ENCODE measurements at places on chromosomes 5 and 9.

- DNase-seq = no peak
These were observed 786 bp downstream of the PCDHB5 start for GRCh38 chr5:141135718-141136266.

DNA sequence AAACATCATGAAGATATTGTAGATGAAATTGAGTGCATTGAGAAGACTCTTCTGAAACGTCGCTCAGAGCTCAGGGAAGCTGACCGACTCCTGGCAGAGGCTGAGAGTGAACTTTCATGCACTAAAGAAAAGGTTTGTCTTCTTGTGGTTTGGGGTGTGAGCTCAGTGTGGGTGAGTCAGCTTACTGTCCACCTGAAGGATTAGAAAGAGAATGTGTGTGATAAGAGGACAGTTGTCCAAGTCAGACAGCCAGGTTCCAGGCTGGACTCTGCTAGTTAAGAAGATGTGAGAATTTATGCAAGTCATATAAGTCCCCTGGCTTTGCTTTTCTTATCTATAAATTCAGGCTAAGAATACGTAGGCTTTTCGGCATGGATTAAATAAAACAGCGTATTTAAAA is 46.9 kb downstream of the RAB14 start:
- DNase-seq = no peak

DNA sequence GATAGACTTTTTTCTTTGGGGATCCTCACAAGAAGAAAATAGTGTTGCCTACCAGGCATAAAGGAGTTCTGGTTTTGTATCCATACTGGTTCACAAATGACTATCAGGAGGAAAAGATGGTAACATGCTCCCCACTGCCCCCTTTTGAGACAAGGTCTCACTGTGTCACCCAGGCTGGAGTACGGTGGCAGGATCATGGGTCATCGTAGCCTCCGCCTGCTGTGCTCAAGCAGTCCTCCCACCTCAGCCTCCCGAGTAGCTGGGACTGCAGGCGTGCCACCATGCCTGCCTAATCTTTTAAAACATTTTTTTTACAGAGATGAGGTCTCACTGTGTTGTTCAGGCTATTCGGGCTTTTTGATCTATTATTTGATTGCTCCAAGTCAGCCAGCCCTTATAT is 99.3 kb downstream of the TRIO start:
- no peak for DNase-seq

GRCh38 chr5:32542216-32543059 is 42.9 kb upstream of the SUB1 start:
- DNase-seq = no peak

DNA sequence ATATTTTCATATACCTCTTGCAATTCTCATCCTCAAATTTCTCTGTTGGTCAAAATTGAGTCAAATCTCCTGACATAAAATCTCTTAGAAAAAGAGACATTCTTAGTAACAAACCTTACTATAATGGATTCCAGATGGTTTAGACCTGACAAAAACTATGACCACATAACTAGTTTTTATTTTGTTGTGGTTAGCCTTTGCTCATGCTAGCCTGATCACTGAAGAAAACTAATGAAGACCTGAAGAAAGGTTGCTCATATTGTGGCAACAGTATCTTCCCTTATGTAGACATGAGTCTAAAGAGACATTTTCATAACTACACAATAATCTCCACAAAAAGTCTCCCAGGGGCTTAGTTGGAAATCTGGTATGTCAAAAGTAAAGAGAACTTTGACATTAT is 274.1 kb upstream of the TMEM161B start:
- DNase-seq = no peak

DNA sequence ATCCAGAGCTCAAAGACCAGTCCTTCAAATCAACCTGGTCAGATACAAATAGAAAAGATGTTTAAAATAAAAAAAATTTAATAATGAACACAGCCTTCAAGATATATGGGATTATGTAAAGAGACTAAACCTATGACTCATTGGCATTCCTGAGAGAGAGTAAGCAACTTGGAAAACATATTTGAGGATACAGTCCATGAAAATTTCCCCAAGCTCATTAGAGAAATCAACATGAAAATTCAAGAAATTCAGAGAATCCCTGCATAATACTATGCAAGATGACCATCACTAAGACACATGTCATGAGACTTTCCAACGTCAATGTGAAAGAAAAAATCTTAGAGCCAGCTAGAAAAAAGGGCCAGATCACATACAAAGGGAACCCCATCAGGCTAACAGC is 512.9 kb upstream of the PTGER4 start:
- DNase-seq = no peak

DNA sequence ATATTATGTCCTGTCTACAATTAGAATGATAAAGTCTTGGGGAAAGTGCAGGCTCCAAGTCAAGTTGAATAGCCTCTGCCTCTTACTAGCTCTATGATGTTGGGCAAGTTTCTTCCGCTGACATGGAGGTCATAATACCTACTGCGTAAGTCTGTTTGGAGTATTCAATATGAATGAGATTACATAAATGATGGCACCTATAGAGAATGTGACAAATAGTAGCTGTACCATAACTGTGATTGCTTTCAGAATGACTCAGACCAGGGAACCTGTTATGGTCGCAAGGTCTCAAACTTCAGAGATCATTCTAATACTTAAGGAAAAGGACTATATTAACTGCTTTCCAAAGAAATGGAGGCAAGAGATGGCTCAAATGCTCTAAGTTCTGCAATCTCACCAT is 94.0 kb upstream of the ABCA1 start:
- DNase-seq = no peak

DNA sequence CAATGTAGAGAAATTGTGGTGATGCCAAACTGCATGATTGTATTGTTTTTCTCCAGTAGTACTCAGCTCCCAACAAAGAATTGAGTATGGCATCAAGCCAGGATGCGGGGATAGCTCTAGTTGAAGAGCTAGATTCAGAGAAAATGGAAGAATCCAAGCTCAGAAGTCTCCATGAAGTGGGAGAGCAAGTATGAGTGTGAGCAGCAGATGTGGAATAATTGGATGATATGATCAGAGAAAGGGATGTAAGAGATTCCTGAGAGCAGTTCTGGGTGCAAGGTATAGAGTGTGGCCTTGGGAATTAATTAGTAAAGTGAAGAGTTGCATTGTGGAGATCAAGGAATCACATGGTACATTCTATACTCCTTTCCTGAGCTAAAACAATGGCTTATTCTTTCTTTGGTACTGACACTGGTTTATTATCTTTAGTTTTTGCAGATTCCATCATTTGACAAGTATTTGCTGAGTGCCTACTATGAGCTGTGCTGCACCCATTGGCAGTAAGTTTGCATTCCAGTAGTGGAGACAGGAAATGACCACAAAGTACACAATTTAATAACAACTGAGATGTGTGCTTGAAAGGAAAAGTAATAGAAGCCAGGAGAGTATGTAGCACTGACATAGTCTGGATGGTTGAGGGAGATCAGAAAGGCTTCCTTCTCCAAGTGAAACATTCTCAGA is 177.1 kb downstream of the CPLANE1 start:
- DNase-seq = no peak

DNA sequence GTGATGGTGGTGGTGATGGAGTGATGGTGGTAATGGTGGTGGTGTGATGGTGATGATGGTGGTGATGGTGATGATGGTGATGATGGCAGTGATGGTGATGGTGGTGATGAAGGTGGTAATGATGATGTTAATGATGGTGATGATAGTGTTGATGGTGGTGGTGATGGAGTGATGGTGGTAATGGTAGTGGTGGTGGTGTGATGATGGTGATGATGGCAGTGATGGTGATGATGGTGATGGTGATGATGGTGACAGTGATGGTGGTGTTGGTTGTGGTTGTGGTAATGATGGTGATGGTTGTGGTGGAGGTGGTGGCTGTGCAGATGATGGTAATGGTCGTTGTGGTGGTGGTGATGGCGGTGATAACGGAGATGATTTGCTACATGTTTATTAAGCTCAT is 7.3 kb downstream of the STKLD1 start:
- DNase-seq = no peak

GRCh38 chr5:95162231-95162992 is 122.5 kb downstream of the MCTP1 start:
- peak; percentile 37 for DNase-seq

GRCh38 chr9:28234133-28234893 is 661.0 kb upstream of the C9orf72 start:
- no peak for DNase-seq

DNA sequence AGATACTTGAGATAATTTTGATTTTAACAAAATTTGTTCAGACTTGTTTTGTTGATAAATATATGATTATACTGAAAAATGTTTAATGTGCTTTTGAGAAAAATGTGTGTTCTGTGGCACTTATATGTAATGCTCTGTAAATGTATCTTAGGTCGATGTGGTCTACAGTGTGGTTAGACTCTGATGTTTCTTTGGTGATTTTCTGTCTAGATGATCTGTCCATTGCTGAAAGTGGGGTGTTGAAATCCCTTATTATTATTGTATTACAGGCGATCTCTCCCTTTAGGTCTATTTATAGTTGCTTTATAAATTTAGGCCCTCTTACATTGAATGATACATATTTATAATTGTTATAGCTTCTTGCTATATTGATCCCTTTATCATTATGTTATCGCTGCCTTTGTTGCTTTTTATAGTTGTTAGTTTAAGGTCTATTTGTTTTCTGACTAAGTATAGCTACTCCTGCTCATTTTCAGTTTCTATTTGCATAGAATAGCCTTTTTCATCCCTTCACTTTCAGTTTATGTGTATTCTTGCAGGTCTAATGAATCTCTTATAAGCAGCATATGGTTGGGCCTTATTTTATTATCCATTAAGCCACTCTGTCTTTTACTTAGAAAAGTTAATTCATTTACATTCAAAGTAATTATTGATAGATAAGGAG is 124.3 kb downstream of the MRPS30 start:
- DNase-seq = no peak

GRCh38 chr5:167232675-167233311 is 1058.7 kb upstream of the WWC1 start:
- no peak for DNase-seq

- no peak for DNase-seq
These were observed 315.2 kb downstream of the ARHGAP26 start for GRCh38 chr5:143085319-143085917.

DNA sequence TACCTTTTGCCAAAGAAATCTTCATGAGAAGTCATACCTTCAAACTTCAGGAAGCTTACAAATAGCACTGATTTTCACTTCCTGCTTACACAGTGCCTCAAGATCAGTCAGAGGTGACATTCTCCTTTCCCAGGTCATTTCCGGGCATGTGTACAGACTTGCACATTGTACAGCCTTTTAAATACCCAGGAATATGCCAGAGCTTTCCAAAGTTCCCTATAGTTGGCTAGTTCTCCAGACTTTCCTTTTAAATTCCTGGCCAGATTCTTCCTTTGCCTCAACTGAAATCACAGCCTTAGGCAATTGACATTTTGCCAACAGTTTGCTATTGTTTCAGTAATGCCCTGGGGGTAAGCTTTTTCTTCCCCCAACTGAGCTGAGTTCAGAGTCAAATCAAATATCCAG is 47.2 kb downstream of the RFX3 start:
- peak; percentile 60 for DNase-seq

GRCh38 chr5:181245427-181246275 is 1.9 kb upstream of the RACK1 start:
- no peak for DNase-seq

- no peak for DNase-seq
These were observed 110.0 kb downstream of the LURAP1L start for GRCh38 chr9:12884736-12885395.

GRCh38 chr9:137195525-137196220 is 4.9 kb downstream of the TPRN start:
- no peak for DNase-seq

GRCh38 chr5:80141147-80141671 is 106.1 kb downstream of the THBS4 start:
- DNase-seq = no peak

DNA sequence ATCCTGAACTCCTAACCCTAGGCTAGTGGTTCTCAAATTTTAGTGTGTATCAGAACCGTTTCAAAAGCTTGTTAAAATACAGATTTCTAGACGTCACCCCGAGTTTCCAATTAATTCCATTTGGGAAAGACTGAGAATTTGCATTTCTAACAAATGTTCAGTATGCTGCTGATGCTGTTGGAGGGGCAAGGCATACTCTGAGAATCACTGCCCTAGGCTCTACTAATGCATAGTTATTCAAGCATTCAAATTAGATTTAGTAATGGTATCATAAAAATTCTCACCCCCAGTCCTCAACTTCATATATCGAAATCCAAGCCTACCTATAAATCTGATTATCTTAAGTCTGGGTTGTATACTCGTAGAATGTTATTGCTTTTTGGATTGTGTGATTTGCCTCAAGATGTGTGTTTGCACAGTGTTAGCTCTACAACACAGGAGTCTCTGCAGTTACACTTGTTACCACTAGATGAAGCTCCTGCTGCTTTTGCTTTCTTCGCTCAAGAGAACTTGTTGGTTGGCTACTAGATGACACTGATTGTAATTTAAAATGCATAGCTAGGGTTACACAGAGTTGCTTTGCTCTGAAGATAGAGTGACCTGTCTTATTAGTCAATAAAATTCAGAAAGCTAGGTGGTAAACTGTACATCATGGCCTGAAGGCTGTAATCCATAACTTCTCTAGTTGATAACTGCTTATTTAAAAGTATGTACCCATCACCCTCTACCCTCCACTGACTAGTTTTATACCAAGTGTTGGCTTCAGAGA is 7.5 kb upstream of the ERAP2 start:
- DNase-seq = peak; percentile 87

- DNase-seq = no peak
These were observed 128.6 kb upstream of the ELL2 start for GRCh38 chr5:96090215-96090614.

GRCh38 chr5:147382776-147383175 is 127.1 kb downstream of the DPYSL3 start:
- no peak for DNase-seq

- peak; percentile 94 for DNase-seq
These were observed at the start of gene STRBP for GRCh38 chr9:123268465-123269259. Gene STRBP, minus strand, starts transcription at chr9:123268586. Its CDS starts 84,452 bp downstream, at chr9:123184134.

- DNase-seq = peak; percentile 71
These were observed 1.7 kb downstream of the EBF1 start for GRCh38 chr5:159097784-159098602.

DNA sequence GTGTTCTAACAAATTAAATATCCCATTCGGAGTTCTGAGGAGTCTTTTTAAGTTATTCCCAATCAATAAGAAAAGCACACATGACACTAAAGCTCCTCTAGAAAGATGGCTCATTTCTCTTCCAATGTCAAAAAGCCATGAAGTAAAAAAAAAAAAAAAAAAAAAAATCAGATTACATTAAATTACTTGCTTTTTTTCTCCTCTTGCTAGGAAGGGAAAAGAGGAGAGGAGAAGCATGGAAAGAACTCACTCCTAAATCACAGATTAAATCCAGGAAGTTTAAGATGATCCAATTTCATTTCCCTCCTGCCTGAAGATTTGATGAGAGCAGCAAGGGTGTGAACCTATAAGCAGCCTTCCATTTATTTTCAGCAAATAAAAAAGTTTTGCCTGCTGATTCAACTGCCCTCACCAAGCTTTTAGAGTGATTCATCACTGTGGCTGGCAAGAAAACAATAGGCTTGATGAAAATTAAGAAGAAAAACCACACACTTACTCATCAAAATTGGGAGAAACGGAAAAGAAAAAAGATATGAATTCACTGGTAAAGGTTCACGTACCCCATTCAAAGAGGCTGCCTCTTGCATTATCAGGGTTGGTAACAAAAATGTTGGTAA is 19.7 kb downstream of the MYO10 start:
- DNase-seq = no peak

- DNase-seq = no peak
These were observed 47.7 kb downstream of the SRFBP1 start for GRCh38 chr5:122009436-122009835.

- DNase-seq = no peak
These were observed 466.8 kb upstream of the BRINP1 start for GRCh38 chr9:119836036-119836435.

Data from NAMALWA (cell line).